ENCODE measurements at places on chromosomes 1 and 21.

DNA sequence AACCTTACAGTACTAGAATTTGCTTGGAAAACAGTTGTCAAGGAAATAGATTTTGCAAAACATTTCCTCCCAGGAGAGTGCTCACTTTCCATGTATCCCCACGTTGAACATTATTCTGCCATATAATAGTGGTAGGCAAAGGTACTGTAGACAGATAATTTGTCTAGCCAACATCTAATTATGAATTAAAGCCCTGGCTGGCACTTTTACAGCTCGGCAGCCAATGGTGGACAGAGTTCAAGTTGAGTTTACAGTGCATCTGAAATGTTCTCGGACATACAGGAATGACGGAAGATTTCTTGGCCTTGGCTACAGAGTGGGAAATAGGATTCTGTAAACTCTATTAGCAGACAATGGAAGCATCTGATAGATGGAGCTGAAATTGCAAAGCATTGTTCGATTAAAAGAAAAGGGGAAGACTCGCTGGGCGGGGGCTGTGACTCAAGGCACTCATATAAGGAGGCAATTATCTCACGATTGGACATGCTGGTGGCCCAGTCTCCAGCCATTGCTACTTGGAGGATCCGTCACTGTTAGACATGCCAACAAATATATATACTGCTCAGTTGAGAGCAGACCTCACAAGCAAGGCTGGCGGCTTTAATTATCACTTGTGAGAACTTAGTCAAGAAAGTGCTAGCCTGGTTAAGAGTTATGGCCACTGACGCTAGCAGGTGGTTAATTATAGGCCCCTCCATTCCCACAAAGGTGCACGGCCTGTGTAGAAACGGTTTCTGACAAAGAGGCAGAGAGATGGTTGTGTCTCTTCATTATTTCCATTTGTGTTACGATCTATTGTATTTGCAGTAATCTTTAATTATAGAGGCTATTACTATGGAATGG is 48.0 kb downstream of the MAN1C1 start:
- no peak for ATAC-seq

GRCh38 chr1:212147581-212148033 is 112.1 kb downstream of the DTL start:
- no peak for ATAC-seq

DNA sequence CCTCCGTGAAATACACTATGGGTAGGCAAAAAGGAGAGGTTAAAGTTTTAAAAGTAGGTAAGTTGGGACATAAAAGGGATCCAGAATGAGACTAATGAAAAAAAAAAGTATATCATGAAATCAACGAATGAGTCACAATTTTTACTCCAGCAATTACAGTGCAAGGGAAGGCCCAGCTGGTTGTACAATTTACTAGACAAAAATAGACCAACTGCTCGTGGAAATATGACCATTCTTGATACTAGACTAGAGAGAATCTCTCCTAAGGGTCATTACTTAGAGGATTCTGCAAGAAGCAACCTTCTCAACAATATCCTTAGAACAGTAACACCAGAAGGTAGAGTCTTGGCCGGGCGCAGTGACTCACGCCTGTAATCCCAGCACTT is 55.1 kb upstream of the EFHD2 start:
- peak; percentile 11 for ATAC-seq

DNA sequence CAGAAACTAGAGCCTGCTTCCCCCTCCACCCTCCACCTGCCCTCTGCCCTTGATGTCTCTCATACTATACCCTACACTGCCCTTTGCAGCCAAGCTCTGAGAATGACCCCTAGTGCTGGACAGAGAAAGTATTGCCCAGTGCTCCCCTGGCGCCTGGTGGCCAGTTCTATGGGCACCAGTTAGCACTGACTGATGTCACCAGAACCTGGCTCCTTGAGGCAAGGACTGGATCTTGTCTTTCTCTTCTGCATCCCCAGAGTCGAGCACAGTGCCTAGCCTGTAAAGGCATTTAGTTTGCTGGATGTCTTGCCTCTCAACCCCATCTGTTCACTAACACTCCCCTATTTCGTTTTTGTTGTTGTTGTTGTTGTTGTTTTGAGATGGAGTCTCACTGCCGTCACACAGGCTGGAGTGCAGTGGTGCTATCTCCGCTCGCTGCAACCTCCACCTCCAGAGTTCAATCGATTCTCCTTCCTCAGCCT is 5.9 kb downstream of the PHLDA3 start:
- ATAC-seq: peak; percentile 35

- no peak for ATAC-seq
Observed at GRCh38 chr21:43574741-43575472, 84.4 kb downstream of the HSF2BP start.

DNA sequence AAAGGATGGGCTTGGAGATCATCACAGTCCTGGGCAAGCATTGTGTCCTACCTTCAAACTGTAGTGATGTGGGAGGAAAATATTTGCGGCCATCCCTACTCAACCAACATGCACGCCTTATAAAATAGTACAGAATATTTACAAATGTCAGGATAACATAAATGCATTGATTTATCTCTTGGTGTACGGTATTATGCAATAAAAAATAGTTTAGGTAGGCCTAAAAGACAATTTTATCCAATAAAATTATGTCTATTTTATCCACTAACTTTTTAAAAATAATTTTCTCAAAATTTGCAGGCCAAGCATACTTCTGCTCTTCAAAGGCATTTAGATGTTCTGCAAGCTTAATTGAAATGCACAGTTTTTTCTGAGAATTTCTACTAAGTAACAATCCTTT is at the start of gene OR2T1:
Gene OR2T1 (plus strand): TSS at position 301 of the 400 bp plus-strand sequence. CDS start 3,100 bp downstream, outside the sequence.
- no peak for ATAC-seq

DNA sequence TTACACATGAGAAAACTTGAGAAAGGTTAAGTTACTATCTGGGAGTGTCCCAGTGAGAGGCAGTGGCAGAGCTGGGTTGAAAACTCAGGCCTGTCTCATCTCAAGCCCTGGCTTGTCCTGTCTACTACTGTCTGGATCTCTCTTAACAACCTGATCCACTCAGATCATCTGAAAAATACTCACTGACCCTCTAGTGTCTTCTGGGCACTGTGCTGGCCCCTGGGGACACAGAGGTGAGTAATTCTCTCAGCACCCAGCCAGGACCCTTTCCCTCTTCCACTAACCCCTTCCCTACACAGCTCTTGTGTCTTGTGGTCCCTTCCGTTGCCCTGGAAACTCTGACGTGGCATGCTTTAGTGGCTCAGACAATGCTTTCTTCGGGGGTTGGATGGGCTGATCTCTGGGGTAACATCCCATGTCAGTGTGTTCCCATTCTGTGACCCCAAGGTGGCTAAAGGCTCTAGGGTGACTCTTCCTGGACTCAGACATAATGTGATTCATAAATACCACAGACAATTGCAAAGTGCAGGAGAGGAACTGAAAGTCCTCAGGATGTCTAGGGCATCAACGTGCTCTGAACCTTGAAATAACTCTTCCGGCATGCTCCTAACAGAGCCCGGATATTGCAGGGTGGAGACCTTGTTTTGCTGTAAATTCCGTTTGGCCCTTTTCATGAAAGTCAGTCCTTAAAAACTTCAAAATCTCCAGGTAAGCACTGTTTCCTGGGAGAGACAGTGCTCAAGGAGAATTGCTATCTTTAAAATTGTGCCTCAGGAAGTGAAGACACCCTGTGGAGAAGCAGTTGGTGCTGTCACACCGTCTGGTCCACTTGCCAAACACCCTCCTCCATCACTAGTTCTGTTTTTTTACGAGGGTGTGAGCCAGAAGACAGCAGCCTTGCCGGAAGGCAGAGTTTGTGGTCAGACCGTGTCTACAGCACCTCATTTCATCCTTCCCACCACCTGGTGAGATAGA is 4.0 kb downstream of the SHISAL2A start:
- no peak for ATAC-seq

- ATAC-seq: peak; percentile 92
Observed at GRCh38 chr1:231724876-231725647, 98.5 kb downstream of the DISC1 start.

DNA sequence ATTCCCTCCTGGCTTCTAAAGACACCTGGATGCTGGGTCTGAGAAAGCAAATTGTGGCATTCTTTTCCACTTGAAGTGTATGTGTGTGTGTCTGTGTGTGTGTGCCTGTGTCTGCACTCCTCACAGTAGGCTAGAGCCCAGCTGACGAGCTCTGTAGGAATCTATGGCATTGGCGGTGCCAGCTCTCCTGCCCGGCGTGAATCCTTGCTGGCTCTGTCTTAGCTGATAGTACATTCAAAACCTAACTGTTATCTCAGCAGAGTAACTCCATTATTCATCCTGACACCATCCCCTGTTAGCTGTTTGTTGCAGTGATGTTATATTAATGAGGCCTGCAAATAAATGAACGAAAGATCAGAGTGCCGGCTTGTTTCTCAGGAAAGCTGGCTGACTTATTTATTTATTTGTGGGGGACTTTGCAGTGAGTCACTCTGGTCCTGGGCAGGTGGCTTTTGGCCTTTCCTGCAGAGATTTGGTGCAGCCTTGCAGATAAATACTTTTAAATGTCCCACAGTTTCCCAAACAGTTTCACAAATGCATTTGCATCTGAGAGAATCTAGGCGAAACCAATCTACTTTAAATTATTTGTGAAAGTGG is 160.6 kb upstream of the CD34 start:
- no peak for ATAC-seq

DNA sequence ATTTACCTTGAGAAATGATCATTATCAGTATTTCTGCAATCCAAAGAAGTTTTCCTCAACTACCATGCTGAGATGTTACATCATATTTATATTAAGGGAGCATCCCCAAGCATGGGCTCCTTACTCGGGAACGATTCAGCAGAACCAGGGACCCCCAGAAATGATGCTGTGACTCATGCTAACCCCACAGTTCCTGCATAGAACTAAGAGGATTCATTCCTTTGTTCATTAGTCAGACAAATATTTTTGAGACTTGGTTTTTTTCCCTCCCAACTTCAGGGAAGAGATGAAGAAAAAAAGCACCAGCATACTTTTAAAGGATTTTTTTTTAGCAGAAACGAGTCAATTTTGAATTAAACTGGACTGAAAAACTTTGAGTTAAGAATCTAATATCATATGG is 49.2 kb upstream of the COL24A1 start:
- ATAC-seq: no peak

DNA sequence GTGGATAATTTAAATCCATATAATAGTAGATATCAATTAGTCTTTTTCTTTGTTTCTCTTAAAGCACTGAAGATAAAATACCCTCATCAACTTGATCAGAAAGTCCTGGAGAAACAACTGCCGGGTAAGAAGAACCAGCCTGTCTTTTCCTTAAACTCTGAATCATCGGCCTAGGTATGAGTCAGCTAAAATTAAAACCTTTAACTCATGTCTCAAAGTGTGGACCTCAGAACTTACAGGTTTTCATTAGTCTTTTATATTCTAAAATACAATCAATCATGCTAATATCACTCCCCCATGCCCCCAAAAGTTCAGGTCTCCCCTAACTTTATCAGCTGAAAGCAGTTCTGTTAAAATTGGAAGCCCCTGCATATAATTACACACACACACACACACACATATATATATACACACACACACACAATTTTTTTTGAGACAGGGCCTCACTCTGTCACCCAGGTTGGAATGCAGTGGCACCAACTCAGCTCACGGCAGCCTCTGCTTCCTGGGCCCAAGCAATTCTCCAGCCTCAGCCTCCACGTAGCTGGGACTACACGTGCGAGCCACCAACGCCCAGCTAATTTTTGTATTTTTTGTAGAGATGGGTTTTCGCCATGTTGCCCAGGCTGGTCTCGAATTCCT is 61.3 kb downstream of the B3GALNT2 start:
- peak; percentile 93 for ATAC-seq

DNA sequence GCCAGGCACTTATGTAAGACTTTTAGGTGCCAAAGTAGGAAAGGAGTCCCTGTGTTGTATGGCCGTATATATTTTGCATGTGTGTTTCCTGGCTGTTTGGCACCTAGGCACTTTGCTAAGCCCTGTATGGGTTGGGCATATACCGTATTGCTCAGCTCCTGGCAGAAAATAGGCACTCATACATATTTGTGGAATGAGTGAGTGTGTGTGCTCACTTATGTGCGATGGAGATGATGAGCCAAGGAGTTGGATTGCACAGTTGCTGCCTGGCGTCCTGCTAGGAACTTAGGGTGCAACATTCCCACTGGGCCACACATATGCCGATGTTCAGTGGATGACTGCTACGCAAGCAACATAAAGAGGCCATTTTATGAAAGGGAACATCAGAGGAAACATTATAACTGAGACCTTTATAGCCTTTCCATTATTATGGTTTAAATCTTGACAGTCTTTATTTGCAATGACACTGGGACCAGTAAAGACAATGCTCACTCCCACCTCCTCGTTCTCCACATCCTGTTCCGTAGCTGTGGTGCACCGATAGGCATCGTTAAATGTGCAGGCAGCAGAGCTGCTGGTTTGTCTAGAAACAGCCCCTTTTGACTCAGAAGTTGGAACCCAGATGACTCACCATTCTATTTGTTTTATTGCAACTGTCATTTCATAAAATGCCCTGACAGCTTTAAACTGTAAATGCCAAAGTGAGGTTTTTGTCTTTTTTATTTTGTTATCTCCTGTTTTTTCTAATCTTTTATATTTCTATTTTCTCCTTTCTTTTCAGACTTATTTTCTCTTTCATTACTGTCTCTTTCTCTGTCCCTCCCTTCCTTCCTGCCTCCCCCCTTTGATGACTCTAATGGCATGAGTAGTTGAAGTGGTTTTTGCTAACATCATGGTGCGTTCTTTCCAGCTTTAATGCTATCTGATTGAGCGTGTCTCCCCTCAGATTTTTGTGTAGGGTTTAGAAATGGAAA is 36.1 kb downstream of the PEX14 start:
- ATAC-seq: peak; percentile 78
